NAMALWA (cell line): ENCODE measurements at places on chromosomes 16 and 17.

DNA sequence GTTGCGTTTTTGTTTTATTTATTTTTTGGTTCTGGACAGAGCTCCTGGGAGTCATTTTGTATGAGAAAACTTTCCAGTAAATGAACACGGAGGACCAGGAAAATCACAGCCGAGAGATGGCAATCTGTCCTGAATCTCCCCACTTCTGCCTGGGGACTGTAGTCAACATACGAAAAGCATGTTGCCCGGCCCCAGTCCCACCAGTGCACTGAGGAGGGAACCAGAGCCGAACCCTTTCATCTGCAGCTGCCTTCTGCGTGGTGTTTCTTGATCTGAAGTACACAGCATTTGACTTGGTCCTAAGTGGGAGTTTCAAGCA, 18.9 kb downstream of the SNX11 start:
- DNase-seq: no peak

DNA sequence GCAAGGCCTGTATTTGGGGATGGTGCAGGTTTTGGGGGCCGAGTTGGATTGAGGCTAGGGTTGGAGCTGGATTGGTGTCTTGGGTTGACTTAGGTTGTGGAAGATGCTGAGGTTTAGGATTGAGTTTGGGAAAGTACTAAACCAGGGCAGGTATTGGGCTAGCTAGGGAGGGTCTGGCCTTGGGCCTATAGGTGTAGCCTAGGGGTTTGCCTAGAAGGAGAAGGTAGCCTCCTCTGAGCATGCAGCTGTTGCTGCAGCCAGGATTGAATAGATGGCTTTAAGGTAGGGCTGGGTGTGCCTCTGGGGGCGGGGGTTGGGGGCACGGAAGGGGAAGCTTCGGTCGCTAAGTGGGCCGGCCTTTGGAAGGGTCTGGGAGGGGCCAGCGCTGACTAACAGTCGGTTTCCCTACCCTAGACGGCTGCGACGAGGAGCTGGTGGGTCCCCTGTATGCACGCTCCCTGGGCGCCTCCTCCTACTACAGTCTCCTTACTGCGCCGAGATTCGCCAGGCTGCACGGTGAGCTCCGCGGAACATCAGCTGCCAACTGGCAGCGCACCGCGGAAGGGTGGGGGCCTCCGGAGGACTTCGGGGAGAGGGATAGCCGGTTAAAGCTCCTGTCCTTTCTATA, 1.2 kb downstream of the CNTNAP1 start:
- DNase-seq: no peak

GRCh38 chr17:59627770-59628171, 8.1 kb downstream of the CLTC start:
- DNase-seq: peak; percentile 53

DNA sequence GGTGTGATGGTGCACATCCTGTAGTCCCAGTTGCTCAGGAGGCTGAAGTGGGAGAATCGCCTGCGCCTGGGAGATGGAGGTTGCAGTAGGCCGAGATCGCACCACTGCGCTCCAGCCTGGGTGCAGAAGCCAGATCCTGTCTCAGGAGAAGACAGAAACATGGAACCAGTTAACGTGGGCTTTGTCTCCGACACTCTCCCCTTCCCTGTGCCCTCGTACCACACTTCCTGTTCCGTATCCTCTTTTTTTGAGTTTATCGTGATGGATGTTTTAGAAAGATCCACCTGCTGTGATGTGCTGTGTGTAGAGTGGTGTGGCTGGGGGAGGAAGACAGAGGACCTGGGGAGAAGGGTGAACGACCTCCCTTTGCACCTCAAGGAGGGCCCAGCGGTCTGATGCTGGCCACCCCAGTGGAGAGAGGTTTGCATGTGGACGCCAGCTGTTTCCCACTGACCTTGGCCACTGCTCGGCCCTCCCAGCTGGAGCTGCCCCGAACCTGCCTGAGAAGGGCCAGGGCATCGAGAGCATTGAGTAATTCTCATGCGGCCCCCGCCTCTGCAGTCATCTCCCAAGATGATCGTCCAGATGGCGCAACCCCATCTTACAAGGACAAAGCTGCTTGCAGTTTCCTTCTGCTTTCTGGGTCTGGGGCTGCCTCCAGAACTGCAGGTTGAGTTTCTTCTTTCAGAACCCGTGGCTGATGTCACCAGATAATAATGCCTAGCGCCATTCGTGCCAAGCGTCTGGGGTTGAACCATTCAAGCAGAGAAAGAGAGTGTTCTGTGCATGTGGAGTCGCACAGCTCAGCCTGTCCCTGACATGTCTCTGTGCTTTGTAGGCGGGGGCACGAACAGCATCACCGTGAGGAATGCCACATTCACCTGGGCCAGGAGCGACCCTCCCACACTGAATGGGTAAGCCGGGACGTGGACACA, 126.3 kb downstream of the ABCC1 start:
- DNase-seq: no peak

GRCh38 chr17:61794792-61795191, 68.5 kb downstream of the BRIP1 start:
- no peak for DNase-seq

- DNase-seq: no peak
Observed at GRCh38 chr17:42573095-42573494, 4.4 kb downstream of the PSMC3IP start.

DNA sequence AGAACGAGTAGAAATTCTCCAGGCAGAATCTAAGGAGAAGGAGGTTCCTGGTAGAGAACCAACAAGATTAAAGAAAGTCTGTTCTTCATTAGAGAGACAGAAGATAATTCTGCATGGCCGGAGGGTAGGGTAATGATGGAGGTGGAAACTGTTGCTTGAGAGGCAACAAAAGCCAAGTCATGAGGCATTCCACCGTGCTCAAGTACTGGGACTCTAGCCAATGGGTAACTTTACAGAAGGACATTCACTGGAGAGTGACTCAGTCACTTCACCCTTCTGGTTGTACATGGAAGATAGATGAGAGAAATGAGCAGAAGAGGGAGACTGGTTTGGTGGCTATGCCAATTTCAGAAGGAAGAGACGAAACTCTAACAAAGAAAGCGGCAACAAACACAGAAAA, 53.6 kb upstream of the ANKFN1 start:
- no peak for DNase-seq

- DNase-seq: no peak
Observed at GRCh38 chr16:65355706-65356105, 233.8 kb upstream of the CDH11 start.

DNA sequence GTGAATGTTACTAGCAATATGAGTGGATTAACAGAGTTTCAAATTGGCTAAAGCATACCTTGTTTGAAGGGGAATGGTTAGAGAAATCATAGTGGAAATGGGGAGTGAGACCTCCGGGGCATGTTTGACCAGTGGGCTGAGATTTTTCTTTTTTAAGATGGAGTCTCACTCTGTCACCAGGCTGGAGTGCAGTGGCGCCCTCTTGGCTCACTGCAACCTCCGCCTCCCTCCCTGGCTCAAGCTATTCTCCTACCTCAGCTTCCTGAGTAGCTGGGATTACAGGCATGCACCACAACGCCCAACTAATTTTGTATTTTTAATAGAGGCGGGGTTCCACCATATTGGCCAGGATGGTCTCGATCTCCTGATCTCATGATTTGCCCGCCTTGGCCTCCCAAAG, 9.6 kb downstream of the CDRT15 start:
- no peak for DNase-seq

GRCh38 chr16:4957720-4958509, at the start of gene SEC14L5:
Gene SEC14L5 (plus strand): TSS chr16:4958330. CDS start chr16:4959324, 994 bp downstream.
- peak; percentile 98 for DNase-seq

- no peak for DNase-seq
Observed at GRCh38 chr16:2753733-2754020, 1.2 kb downstream of the SRRM2 start.

DNA sequence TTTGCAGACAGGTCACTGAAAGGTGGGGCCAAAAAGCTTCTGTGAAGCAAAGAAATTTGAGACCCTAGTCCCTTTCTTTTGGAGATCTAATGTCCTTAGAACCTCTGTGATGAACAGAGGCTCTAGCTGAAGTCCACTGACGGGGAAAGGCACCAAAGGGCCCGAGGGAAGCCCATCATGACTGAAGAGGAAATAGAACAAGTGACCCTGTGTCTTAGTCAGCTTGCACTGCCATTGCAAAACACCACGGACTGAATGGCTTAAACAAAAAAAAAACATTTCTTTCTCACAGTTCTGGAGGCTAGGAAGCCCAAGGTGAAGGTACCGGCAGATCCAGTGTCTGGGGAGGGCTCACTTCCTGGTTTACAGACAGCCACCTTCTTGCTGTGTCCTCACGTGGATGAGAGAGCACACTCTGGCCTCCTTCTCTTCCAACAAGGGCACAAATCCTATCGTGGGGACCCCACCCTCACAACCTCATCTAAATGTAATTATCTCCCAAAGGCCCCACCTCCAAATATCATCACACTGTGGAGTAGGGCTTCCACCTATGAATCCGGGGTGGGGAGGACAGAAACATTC, 24.3 kb upstream of the ASGR2 start:
- no peak for DNase-seq

- DNase-seq: no peak
Observed at GRCh38 chr17:6187836-6188235, 117.7 kb downstream of the WSCD1 start.

- DNase-seq: no peak
Observed at GRCh38 chr17:35428229-35428628, 4.1 kb downstream of the SLFN12 start.

DNA sequence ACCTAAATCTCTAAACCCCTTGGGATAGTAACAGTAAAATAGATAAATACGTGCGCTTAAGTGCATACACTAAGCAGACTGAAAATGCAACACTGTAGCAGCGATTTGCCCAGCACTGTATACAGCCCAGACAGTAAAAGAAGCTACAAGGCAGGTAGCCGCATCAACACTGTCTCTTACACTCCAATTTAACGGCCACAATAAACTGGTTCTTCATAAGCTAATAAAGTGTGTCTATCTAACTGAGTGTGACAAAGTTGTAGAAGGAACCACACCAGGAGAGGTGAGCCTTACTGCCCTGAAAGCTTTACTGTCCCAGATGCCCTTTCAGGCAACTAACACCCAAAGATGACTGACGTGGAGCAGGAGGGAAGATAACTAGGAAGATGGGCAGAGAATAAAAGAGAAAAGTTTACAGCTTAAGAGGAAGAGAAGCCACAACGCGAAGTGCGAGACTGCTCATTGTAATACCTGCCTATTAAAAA, 847 bp downstream of the ZDHHC7 start:
- DNase-seq: no peak

DNA sequence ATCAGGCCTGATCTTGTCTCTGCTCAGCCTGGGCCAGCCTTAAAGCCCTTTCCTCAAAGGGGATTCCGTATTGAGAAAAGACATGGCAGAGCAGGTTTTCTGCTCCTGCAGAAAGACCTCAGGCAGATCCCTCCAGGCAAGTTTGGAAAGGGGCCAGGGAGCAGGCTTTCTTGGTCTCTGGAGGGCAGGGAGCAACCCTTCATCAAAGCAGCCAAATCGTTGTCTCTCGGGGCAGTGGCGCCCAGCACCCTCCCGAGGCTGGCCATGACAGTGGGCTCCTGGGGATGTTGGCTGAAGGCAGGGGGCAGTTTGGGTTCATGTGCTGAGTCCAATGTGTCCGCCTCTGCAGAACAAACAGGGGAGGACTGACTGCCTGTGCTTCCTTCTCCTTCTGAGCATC, 168.4 kb upstream of the WSCD1 start:
- DNase-seq: no peak

GRCh38 chr17:59848778-59849177, 44.0 kb downstream of the TUBD1 start:
- DNase-seq: peak; percentile 72
